ENCODE measurements at places on chromosomes 7 and 10.

- DNase-seq, result no peak
These were observed 3.0 kb downstream of the UCMA start for GRCh38 chr10:13231190-13231589.

DNA sequence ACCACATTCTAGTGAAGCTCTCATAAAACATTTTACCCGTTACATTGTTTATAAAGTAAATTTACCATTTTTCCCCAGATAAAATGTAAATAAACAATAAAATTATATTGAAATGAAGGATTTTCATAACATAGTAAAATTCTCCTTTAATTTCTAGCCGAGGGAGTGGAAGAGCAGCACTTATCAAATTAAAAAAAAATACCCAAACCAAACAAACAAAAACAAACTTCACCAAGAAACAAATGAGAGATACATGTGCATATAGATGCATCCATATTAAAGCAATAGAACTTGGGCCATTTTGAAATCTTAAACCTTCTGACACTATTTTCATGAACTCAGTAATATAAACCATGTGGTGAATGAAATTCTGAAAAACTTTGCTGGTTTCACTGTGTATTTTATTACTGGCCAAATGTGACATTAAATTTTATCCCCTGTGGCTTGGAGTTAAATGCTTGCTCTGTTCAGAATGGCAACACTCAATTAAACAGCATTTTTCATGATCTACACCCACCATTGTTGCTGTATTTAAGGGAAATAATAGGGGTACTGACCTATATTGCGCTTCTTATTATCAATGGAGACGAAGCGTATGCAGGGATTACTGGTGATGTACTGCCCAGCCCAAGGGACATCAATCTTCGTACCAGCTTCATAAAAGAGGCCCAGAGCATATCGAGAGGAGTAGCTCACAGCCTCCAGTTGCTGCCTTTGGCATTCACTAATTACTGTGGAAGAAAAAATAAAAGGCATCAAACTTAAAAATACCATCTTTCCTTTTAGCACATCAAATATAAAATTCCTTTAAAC is 220.9 kb downstream of the RNLS start:
- DNase-seq, result no peak

DNA sequence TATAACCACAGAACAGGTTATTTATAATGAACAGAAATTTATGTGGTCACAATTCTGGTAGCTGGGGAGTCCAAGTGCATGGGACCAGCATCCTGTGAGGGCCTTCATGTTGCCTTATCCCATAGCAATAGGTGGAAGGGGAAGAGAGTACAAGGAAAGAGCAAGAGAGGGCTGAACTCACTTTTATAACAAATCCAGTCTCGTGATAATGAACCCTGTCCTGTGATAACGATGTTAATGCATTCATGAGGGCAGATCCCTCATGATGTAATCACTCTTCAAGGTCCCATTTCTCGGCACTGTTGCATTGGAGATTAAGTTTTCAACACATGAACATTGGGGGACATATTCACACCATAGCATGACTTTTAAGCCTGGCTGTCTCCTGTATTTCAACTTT is 27.4 kb upstream of the CCDC7 start:
- no peak for DNase-seq

DNA sequence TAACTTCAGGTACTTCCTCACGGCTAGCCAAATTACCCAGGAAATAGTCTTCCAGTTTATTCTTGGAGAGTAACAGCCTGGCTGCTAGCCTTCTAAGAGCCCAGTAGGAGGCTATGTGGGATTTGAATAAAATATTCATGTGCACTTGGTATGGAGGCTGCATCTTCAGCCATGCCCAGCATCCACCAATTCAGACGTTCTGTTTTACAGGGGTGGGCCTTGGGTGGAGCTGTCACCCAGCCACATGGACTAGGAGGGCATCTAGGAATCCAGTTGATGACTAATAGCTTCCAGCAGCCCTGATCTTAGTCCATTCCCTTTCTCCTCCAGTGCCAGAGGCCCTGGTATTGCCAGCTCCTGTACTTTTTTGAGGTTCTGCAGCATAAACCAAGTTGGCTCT is 66.3 kb upstream of the ZRANB1 start:
- DNase-seq, result no peak

GRCh38 chr7:131330299-131330698 is 2.6 kb downstream of the MKLN1 start:
- DNase-seq, result no peak

GRCh38 chr10:44742248-44742647 is 168.9 kb upstream of the TMEM72 start:
- DNase-seq, result no peak

- no peak for DNase-seq
These were observed 32.9 kb upstream of the ANKRD2 start for GRCh38 chr10:97539523-97540200.

DNA sequence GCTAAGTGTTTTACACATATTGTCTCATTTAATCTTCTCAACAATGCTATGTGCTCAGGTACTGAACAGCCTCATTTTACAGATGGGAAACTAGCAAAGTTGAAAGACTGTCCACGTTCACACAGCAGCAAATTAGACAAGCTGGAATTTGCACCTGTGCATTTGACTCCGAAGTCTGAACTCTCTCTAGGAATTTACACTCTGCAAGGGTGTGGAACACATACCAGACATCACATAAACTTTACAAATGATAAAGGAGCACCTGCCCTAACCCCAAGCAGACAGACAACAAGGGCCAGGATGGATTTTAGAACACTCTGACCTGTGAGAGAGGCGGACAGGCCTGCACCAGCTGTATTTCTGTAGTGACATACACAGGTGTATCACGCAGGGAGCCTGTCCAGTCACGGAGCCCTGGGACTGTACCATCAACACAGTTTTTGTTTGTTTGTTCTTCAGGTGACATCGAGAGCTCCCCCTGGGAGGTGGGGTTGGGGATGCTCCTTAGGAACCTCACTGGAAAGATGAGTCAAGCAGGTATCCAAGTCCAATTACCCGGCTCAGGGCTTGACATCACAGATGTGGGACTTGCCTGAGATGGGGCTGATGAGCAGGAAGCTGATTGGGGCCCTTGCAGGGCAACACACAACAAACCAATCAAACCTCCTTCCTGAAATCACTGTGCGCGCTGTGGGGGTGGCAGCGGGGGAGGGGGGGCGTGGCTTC is 31.0 kb downstream of the MKI67 start:
- no peak for DNase-seq

DNA sequence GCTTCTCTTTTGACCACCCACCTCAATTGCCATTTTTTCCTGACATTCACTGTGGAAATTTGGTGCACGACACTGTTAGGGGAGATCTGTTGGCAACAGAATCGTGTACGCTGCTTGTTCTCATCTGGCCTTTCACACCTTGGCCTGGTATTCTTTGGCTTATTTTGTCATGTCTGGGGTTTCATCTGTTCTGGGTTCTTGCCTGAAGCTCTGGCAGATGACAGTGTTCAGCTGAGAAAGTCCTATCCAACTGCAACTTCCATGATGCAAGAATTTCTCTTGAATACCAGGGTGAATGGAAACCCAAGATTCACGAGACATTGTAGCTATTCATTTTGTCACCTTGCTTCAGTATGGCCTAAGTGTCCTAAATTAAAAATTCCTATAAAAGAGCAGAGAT is 82.6 kb upstream of the CELF2 start:
- DNase-seq, result no peak

DNA sequence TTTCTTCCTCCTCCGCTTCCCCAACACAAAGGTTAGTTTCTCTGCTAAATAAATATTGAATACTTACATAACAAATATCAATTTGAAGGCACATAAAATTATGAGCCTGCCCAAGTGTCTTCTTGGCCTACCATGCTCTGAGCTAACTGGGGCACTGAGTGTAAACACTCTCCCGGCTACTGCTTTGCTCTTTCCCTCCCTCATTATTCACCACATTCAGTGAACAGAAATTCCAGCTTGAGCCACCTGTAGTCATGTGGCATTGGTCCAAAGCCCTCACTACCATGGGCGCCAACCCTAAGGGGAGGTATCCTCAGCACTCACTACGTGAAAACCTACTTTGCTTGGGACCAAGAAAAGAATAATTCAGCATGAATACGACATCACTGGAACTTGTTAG is 409.0 kb downstream of the KCNMA1 start:
- no peak for DNase-seq

- DNase-seq, result no peak
These were observed 199.2 kb downstream of the IMMP2L start for GRCh38 chr7:111363099-111363498.

GRCh38 chr10:14601872-14602725 is 172.6 kb downstream of the FAM107B start:
- DNase-seq, result no peak

DNA sequence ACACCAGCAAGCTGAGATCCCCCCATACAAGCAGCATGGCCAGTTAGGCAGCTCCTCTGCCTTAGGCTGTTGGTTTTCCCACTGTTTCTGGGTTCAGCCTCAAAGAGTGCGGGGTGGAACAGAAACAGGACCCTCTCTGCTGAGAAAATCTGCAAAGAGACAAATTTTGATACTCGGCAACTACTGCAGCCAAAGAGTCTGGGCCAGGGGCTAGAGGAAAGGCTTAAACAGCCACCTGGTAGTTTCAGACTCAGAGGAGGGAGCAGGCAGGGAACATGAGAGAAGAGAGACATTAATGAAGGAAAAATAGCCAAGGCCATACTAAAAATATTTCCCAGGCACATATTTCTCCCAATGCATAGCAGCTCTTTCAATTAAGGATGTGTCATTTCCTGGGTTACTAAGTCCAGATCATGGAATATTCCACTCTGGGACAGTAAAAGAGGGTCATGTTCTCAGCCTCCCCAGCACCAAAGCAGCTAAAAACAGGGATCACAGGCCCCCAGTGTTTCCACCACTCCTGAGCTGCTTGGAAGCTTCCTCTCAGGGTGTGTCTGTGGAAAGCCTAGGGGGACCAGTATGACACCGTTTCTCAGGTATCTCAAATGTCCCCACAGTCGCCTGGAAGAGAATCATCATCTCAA is 29.8 kb downstream of the PDLIM1 start:
- no peak for DNase-seq

DNA sequence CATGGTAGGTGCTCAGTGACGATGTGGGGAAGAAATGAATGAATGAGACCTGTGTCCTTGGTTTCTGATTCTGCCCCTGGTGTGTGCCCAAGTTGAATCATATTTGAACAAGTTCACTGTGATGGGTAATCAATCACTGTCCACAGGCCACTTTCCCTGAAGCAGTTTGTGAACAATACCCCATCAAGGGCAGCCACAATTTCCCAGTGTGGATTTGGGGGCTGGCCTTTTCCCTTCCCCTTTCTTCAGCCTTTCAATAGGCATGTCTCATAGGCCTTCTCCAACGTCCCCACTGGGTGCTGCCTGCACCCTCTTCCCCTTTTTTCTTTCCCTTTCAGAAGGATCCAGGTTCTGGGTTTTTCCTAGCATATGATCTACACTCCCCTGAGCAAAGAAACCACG is 64.7 kb downstream of the CREB5 start:
- no peak for DNase-seq

DNA sequence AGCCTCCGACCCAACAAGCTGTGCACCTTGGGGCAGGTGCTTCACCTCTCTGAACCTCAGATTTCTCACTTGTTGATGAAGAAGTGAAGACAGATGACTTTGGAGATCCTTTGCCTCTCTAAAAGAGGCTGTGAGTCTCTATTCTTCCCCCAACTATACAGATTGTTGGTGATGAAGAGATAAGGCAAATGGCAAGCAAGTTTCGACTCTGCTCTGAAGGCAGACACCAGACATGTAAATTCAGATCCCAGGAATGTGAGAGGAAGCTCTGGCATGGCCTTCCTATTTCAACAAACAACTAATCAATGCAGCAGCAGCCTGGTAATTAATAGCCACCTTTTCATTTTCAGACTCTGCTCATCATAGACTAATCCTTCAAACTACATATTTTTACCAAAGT is 74.2 kb upstream of the EGR2 start:
- no peak for DNase-seq

- DNase-seq, result no peak
These were observed 13.0 kb downstream of the ADAM8 start for GRCh38 chr10:133263674-133264073.

DNA sequence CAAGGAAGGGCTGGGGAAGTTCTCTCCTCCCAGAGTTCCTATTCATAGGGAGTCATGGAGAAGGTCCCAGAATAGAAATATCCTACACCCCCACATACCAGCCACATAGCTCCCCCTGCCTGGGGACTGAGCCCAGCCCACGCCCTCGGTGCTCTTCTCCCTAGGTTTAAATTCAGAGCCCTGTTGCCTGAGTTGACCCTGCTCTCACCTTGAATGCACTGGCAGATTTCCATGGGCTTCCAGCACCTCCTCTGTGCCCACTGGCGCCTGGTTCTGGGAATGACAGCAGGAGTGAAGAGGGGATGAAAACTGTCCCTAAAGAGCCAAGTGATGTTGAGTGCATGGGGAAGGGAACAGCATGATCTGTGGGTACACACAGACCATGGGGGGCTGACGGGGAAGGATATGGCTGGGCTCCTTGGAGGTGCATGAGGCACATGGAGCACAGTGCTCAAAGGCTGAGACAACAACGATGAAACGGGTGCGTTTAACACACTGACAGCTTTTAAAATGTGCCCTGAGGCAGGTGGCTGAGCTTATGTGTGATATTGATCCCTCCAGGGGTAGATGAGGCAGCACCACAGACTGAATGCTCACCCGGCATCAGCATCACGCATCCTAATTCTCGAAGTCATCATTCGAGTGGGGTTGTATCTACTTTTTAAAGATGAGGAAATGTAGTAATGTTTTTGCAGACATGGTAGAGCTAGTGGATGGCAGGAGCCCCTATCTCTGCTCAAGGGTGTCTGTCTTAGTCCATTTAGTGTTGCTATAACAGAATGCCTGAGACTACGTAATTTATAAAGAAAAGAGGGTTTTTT is 53.7 kb upstream of the IGFBP3 start:
- DNase-seq, result no peak

DNA sequence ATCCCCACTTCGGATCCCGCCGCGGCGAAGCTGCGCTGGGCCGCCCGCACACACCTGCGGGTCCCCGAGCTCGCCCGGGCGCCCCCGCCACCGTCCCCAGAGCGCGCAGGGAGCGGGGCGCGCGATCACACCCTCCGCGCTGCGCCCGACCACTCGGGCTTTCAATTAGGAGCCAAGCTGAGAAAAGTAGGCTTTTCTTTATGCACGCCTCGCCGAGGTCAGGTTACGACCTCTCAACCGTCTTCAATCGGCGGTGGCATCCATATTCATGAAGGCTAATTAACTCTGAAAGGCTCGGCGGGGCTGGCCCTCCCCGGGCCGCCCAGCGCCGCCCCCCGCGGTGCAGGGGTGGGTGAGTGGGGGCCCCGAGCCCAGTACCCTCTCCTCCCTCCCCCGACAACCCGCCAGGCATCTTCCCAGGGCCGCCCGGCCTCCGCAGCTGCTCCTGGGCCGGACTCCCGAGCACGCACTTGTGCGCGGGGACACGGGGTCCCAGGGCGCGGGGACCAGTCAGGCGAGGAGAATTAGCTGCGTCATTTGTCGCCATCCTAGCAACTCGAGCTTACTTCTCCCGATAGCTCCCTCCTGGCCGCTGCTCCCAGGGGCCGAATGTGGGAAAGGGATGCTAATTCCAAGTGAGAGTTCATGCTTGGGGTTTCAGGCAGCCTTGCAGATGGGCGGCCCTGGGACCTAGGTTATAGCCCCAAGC is 155.5 kb upstream of the LYZL2 start:
- peak; percentile 88 for DNase-seq

Measured in caudate nucleus (tissue), 63 donors.